Stimulated activated CD4-positive, alpha-beta T cell treated with anti-CD3 and anti-CD28 coated beads, Interleukin-1b, Interleukin-23, amount 100 ng/mL, for 1 hour (primary cell): ENCODE measurements at places on chromosomes 7 and 10.

DNA sequence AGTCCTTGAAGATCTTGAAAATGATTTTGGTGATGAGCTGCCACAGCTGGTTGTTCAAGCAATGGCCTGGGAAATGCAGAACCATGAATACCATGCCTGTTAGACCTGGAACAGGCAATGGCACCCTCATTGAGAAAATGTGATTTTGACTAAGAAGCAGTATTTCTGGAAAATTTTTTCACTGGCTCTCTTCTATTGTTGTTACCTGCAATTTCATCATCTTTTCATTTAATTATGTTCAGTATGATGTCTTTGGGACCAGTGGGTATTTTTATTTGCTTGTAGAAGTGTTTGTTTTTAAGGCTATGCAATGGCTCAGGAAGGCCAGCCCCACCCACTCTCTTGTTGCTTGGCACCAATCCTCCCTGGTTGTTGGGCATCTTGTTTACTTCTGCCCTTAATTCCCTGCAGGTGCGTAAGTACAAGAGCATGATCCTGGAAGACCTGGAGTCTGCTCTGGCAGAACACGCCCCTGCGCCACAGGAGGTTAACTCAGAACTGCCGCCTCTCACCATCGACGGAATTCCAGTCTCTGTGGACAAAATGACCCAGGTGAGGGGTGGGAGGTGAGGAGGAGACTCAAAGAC lies 78.6 kb downstream of the NRF1 start:
- DNase-seq, result no peak

- no peak for DNase-seq
Measured at GRCh38 chr7:75599244-75599781, 107.2 kb downstream of the SPDYE5 start.

- DNase-seq, result no peak
Measured at GRCh38 chr10:63106111-63106755, 26.9 kb upstream of the NRBF2 start.

DNA sequence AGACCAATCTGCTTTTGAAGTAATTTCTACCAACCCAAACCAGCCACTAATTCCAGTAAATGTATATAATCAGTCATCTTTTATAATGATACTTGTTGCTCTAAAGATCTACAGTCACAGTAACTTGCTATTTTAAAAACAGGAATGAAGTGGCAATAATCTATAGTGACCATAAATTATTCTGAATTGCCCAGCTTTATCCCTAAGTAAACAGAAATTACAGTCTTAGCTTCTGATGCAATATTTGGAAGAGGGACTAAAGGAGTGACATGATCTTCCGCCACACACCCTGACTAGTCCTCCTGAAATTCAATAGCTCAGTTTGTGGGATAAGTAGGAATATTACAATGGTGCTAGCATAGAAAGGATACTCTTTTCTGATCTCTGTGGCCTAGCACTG lies 96.1 kb downstream of the ATE1 start:
- DNase-seq, result no peak

DNA sequence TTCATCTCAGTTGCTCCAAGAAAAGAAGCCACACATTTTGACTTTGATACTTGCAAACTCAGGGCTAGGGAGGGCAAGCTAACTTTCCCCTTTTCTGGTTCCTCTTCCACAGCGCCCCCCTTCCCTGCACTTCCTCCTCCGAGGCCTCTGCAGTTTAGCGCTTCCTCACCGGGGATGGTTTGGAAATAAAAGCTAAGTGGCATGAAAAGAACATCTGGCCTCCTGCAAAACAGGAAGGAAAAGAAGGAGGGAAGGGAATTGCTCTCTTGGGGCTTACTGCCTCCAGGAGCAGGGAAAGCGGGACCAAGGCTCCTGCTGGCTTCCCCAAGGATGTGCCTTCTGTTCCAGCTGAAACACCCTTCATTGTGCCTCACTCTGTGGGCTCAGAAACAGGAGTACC lies 42.3 kb downstream of the PRKCQ start:
- DNase-seq, result no peak

- DNase-seq, result no peak
Measured at GRCh38 chr7:98816967-98817710, 52.7 kb downstream of the TMEM130 start.
